SK-N-MC (cell line): ENCODE measurements at places on chromosomes 6 and 20.
A peak's percentile ranks its signal among the peaks of the same experiment; 100 is the strongest.

DNA sequence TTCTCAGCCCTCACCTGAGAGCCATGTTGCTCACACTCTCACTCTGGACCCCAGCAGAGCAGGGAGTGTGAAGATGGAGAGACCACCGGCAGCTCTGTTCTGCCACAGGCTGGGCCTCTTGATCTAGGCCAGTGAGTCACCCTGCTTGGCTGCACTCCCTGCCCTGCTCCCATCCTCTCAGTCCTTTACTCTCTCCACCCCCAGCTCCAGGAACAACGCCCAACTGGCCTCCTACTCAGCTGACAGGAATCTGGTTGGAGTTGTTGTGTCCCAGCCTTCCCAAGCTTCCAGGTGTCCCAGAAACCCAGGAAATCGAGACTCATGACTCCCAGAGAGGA, at the start of gene PSORS1C1:
Gene PSORS1C1 (plus strand): TSS at position 260 of the 338 bp plus-strand sequence. CDS start 14,833 bp downstream, outside the sequence.
- DNase-seq, result no peak

GRCh38 chr20:24522452-24523330, 53.3 kb downstream of the SYNDIG1 start:
- no peak for DNase-seq

DNA sequence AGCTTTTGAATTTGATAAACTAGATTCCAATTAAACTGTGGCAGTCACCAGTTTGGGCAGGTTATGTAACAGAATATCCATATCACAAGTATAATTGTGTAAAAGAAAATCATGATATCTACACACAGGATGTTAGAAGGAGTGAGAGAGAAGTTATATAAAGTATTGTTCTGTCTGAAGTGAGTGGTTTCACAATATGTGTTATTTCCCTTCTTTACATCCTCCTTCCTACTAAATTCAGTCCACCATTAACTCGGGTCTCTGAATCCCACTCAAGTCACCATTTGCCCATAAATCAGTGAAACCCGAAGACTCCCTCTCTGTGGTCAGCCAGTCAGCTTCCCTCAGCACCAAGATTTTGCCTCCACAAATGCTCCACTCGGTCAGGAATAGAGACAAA, 796 bp downstream of the HLA-DQB1 start:
- no peak for DNase-seq

- no peak for DNase-seq
Observed at GRCh38 chr20:38260378-38261053, at the start of gene KIAA1755. Gene KIAA1755 (minus strand): TSS chr20:38260735. CDS start chr20:38260500, 235 bp downstream.

DNA sequence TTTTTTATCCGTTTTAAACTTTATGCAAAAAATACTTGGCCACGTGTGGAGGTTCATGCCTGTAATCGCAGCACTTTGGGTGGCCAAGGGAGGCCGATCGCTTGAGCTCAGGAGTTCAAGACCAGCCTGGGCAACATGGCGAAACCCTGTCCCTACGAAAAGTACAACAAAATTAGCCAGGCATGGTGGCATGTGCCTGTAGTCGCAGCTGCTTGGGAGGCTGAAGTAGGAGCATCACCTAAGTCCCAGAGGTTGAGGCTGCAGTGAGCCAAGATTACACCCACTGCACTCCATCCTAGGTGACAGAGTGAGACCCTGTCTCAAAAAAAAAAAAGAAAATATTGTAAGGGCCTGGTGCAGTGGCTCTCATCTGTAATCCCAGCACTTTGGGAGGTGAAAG, 45.0 kb downstream of the CSE1L start:
- no peak for DNase-seq

DNA sequence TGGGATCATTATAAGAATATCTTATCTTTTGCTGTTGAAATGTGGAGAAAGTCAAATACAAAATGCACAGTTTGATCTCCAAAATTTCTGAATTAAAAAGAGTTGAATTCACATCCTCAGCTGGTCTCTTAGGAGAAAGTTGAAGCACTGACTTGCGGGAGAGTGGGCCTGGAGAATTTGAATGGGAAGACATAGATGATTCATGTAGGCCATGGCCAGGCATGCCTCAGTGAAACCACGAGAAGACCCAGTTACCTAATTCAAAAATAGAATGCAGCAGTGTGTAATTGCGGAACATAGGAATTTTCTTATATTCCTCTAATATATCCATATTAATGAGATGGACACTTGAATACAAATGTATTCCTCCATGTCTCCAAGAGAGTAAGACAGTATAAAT, 53.0 kb upstream of the DTNBP1 start:
- DNase-seq, result no peak

GRCh38 chr6:125752773-125753172, 3.3 kb downstream of the HEY2 start:
- DNase-seq, result no peak

GRCh38 chr6:87714093-87714842, 12.2 kb upstream of the AKIRIN2 start:
- no peak for DNase-seq

- no peak for DNase-seq
Observed at GRCh38 chr20:22601361-22602141, 17.2 kb upstream of the FOXA2 start.

- no peak for DNase-seq
Observed at GRCh38 chr6:132482581-132482980, 30.3 kb downstream of the STX7 start.

DNA sequence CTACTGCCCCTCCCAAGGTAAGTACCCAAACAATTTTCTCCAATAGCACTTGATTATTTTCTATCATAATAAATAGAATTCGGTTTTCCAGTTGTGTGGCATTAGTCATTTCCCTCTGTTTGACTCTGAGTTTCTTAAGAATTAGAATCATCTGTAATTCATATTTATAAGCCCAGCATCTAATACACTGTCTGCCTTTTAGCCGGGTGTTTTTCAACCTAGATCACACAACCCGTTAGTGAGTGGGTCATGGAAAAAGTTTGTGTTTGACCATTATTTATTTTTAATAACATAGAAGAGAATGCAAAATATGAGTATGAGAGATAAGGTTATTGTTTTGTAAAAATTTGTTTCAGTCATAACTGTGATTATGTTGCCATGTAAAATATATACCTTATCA, 701.6 kb downstream of the RFPL4B start:
- DNase-seq, result no peak

- no peak for DNase-seq
Observed at GRCh38 chr6:52579006-52579660, 2.3 kb upstream of the TRAM2 start.

DNA sequence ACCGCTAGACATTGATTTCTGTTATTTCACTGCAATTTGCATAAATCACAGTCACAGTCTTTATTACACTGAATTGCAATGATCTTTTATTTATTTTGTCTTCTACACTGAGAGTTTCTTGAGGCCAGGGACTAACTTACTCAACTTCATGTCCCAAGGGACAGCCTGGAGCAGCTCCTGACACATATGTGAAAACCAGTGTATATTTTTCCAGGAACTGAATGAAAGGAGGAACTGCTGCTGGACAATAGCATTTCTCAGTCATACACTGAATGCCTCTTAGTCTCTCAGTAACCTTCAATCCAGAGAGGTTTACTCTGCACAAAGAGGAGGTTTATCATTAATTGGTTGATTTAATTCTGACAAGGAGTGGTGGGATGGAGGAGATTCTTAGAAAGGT, 5.9 kb downstream of the F13A1 start:
- no peak for DNase-seq

DNA sequence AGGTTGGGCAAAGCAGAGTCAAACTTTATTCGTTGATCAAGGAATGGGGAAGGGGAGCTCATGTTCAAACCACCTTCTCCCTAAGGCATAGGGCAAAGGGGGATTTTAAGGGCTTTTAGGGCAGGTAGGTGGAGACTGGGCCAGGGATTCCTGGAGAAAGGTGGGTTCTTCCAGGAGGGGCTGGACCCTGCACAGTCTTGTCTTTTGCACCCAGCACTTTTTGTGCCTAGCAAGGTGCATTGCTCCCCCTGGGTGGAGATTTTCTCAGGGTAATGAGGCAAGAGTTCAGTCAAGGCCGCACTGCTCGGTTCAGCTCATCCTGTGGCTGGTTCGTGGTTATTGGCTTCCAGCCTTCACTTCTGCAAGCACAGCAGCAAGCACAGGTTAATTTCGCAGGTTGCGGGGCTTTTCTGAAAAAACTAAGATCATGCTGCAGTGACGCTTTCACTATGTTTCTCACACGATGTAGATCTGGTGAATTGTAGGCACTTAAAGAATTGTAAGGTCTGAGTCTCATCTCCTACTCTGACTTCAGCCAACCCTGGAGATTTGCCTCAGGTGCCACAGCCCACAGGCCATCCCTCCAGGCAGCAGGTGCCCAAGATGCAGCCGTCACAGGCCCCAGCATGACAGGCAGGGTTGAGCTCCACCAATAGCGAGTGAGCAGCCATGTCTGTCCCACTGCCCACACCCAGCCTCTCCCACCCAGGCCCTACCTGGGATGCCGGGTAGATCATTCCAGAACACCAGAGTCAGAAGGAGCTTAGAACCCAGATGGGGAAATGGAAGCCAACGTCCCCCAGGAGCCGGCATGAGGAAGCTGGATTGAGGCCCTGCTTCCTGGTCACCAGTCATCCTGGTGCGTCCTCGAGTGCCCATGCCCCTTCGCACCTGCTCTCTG, 37.1 kb downstream of the SUN5 start:
- DNase-seq, result no peak

GRCh38 chr20:53622247-53623133, 28.9 kb upstream of the ZNF217 start:
- DNase-seq, result no peak

GRCh38 chr6:79466207-79466834, 70.9 kb downstream of the LCA5 start:
- no peak for DNase-seq

- no peak for DNase-seq
Observed at GRCh38 chr6:167044696-167045095, 45.5 kb downstream of the CEP43 start.

DNA sequence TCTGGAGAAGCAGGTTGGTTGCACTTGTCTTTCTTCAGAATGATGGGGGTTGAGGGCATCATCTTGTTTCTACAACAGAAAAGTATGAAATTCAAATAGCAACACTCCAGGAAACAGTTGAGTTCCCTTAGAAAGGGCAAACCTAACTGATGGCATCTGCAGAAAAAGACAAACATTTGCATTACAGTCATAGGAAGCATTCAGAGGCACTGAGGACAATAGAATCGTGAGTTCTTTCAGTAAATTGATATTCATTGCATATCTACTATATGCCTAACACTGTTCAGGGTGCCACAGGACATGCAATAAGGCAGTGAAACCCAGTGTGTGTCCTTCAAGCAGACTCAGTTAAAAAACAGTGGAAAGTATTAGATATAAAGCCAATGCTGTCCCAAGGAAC, 41.1 kb upstream of the OPN5 start:
- DNase-seq, result no peak

DNA sequence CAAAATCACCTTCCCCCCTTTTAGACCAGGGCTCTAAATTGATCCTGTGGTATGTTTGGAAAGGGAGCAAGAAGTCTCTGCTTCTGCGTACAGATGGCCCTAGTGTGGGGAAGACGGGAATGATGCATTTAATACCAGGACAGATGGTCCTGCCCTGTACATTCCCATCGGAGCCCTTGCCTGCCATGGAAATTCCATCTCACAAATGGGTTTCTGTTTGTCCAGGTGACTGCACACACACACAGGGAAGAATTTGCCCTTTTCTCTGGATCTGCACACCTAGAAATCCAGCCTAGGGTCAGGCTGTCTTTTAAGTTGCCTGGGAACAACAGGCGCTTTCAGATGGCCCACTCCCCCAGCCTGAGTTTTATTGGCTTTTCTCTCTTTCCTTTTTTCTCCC, 1.3 kb downstream of the MAS1 start:
- DNase-seq, result no peak

GRCh38 chr20:24574797-24575196, 105.4 kb downstream of the SYNDIG1 start:
- DNase-seq, result no peak

- DNase-seq, result no peak
Observed at GRCh38 chr6:498795-499231, 107.3 kb downstream of the IRF4 start.

GRCh38 chr6:49744259-49744658, at the start of gene CRISP3:
Gene CRISP3 (minus strand): TSS chr6:49744388. CDS start chr6:49744367, 21 bp downstream.
- DNase-seq, result no peak

DNA sequence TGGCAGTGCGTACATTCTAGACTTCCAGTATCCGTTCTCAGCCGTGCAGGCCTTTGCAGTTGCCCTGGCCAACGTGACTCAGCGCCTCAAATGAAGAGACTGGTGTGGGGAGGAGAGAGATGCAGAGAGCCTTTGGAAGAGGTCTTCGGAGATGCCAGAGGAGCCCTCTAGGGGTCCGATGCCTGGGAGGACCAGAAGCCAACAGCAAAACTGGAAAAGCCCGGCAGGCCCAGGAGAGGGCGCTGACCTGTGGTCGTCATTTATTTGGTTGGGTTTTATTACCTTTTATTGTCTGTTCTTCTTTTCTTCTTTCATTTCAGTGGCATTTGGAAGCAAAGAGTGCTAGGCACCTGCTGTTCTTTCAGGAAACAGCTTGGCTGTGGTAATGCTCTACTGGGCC, 53.3 kb upstream of the TMEM181 start:
- no peak for DNase-seq

- DNase-seq, result no peak
Observed at GRCh38 chr6:835476-836160, 142.7 kb upstream of the EXOC2 start.

- DNase-seq, result no peak
Observed at GRCh38 chr6:54525731-54526130, 217.5 kb downstream of the TINAG start.

GRCh38 chr6:28001751-28002150, 44.7 kb downstream of the OR2B6 start:
- DNase-seq, result no peak

- no peak for DNase-seq
Observed at GRCh38 chr6:38155144-38155543, 335.6 kb downstream of the ZFAND3 start.

GRCh38 chr6:67045076-67045475, 1338.0 kb upstream of the EYS start:
- peak; percentile 44 for DNase-seq

DNA sequence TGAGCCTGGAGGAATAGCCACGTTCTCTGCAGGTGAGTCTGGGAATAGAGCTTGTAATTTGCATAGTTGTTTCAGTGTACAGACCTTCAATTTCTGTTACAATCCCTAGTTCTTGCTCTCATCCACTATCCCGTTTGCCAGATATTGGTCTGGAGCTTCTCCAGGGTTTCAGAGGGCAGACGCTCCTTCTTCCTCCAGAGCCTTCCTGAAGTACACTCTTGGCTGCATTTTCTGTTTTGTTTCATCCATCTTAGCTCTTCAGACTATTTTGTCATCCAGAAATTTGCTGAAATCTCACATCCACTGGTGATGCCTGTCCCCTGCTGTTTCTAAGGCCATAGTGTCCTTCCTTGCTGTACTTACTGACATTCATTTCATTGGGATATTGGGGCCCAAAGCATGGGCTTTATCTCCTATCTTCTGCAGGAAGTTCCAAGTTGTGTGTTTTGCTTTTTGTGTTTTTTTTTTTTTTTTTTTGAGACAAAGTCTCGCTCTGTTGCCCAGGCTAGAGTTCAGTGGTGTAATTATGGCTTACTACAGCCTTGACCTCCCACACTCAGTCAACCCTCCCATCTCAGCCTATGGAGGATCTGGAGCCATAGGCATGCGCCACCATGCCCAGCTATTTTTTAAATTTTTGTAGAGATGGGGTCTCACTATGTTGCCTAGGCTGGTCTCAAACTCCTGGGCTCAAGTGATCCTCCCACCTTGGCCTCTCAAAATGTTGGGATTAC, 18.7 kb downstream of the CDS2 start:
- no peak for DNase-seq
